ENCODE measurements at places on chromosomes 12 and 14. TPM values are rescaled to one million over a fixed set of nuclear protein-coding genes. Genes with fewer than 3 reads are reported as not detected.

The SHMT2 gene
- total RNA-seq, result 529 TPM

DNA sequence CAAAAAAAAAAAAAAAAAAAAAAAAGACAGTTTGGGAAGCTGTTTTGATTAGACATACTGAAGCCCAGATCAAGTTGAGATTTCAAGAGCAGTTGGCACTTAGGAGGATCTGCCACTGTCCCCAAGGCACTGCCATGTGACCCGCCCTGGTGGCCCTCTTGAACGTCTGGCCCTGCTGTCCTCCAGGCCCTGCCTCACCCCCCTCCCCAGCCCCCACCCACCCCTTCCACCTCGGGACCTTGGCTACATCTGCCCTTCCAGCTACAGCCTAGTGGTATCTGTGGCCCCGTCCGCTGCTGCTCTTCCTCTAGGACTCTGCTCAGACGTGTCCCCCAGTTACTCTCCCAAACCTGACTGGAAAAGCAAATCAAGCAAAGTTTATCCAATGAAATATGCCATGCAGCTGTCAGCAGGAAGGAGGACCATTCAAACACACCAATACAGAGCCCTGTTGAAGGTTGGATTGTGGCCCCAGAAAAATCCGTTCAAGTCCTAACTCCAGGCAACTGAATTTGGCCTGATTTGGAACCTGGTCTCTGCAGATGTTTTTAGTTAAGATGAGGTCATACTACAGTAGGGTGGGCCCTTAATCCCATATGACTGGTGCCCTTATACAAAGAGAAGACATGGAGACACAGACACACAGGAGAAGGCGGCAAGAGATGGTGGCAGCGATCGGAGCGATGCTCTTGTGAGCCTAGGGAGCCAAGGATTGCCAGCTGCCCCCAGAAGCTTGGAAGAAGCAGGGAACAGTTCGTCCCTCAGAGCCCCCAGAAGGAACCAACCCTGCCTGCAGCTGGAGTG, 17.7 kb downstream of the SLC25A29 start:
- no peak for DNase-seq

GRCh38 chr12:68887641-68888040, 45.3 kb downstream of the CPM start:
- DNase-seq, result no peak

The SERPINA10 gene
- not detected for total RNA-seq

The ZCRB1 gene
- total RNA-seq, result 81.3 TPM

DNA sequence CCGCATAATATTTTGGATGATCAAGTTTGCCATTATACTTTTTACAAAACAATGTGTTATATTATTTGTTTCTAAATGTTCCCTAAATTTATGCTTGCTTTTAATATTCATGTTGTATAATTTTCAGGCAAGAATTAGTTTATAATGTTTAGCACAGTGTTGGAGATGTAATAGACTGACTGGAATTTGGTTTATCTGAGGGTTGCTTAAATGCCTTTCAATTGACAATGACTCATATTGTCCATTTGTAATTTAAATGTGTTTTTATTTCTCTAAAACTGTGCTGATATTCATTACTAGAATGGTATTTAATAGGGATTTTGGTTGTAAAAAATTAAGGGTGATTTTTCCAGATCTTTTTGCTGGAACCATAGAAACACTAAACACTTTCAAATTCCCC, 788.4 kb downstream of the SLC6A15 start:
- DNase-seq, result no peak

The KRT85 gene
- total RNA-seq, result not detected

DNA sequence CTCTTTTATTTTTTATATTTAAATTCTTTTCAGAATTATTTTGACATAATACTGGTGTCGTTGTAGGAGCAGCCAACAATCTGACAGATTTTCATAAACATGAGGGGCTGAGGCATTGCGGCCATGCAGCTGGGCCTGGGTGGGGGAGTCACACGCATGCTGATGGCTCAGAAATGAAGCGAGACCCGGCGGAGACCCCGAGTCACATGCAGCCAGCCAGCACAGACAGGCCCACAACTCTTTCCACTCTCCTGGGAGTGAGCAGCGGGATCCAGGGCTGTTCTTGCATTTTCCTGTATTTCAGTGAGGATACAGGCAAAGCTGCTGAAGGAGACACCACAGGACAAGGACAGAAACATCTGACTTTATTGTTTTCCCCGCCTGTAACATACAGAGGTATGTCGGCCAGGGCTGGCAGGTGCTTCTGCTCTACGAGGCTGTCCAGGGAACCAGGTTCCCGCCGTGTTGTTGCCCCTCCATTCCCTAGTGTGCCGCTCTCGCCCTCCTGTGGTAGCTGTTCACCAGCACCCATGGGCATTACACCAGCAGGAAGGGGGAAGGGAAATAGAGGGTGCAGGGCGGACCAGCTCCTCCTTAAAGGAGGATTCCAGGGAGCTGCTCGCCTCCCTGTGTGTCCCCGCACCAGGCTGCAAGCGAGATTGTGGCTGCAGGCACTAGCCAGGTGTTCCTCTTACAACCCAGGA, 30.5 kb downstream of the FZD10 start:
- DNase-seq, result no peak

The PMEL gene
- 0.65 TPM for total RNA-seq

Measured in activated CD8-positive, alpha-beta T cell treated with anti-CD3 and anti-CD28 coated beads for 36 hours (primary cell).